ENCODE measurements at places on chromosomes 7 and 10.

GRCh38 chr7:130151591-130152492, 53.4 kb downstream of the TMEM209 start:
- no peak for DNase-seq

DNA sequence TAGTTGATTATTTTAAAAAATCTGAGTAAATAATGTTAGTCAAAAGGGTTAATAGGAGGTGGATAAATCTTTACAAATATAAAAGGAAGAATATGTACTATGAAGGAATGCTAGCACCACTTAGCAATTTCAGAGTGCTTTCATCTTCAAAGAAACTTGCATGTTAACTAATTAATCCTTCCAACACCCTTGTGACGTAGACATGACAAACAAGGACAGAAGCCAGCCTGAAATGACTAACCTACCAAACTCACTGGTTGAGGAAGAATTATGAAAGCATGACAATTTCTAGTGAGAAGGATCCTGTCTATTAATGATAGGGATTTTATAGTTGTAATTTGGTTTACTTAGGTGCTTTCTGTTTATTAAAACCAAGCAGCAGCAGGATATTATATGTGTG, 468.0 kb upstream of the FZD8 start:
- DNase-seq = no peak

DNA sequence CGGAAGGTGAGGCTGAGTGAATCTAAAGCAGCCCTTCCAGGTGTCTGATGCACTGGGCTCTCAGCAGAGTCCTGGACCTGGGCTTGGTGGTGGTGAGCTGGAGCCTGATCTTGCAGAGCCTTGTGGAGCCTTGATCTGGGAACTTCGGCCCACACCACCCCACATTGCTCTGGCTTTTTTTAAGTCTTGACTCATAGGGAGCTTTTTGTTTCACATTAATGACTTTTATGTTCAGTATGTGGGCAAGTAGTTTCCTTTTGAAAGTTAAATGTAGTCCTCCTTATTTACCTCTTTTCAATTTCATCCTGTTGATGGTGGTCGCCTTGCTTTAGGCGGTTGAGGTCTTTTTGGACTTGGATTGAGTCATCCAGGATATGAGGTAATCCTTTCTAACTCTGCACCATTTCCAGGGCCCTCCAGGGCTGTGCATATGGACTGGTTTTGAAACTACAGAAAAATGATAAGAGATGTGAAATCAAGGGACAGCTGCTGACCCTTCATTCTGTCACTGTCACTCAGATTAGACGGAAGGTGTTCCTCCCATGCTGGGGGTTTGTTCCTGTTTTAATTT, 2.9 kb upstream of the NRAP start:
- no peak for DNase-seq

GRCh38 chr7:31368620-31369019, 28.1 kb upstream of the NEUROD6 start:
- no peak for DNase-seq

DNA sequence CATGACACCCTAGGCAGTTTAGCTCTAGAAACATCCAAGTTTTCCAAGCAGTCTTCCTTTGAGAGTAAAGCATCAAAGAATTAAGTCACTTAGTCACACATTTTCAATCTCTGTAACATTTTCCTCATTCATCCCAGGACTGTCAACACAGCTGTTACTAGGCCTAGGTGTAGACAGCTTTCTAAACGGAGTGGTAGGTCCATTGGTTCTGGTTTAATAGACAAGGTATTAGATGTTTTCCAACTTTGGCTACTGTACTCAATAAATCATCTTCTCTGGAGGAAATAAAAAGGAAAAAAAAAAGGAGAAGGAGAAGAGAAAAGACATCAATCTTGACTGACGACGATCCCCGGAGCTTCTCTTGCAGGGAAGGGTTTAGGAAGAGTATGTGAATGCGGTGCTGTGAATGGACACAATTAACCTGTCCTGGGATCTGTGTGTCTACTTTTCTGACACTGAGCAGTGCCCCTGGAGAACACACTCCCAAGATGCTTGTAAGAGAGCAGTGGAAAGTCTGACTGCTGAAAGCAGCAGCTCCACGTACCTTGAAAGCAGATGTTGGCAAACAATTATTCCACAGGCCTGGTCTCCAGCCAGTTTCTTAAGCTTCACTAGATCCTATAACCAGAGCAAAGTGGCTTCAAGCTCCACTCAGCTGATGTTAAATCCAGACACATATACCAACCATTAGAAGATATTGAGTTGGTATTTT, 59.1 kb downstream of the CXCL12 start:
- no peak for DNase-seq

- DNase-seq = peak; percentile 15
These were observed 24.1 kb upstream of the PNLIP start for GRCh38 chr10:116521424-116522290.

DNA sequence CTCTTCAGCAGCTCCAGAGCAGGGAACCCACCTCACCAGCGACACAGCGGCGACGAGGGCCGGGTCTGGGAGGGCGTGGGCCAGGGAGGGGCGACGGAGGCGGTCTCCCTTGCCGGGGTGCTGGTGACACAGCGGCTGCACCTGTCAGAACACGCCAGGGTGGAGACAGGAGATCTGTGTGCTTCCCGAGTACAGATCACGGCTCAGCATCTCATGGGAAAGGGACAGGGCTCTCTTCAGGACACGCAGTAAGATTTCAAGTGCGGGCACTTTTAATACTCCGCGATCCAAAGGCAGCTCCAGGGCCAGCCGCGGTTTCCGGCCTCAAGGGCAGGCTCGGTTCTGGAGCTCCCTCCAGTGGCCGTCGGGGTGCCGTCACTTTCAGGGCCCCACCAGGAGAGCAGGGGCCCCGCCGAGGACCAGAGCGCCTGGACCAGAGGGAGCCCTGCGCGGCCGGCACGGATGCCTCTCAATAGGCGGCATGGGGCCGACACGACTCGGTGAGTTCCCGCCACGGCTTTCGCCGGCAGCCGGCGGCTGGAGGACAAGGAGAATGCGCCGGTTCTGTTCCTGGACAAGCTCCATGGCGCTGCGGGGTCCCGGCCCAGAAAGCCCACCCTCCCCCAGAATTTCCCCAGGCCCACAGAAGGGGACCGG, 21.4 kb downstream of the GPR146 start:
- DNase-seq = no peak

DNA sequence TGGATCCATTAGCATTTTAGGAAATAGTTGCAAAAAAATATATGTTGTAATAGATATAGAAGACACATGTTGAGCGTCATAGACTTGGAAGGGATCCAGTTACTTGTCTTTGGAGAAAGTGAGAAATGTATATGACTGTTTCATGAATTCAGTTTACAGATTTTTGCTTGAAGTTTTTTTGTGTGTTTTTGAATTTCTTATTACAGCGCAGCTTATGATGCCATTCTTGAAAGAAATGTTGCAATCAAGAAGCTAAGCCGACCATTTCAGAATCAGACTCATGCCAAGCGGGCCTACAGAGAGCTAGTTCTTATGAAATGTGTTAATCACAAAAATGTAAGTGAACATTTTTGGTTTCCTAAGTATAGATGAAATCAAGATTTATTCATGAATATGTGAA, 98.2 kb downstream of the MAPK8 start:
- no peak for DNase-seq

DNA sequence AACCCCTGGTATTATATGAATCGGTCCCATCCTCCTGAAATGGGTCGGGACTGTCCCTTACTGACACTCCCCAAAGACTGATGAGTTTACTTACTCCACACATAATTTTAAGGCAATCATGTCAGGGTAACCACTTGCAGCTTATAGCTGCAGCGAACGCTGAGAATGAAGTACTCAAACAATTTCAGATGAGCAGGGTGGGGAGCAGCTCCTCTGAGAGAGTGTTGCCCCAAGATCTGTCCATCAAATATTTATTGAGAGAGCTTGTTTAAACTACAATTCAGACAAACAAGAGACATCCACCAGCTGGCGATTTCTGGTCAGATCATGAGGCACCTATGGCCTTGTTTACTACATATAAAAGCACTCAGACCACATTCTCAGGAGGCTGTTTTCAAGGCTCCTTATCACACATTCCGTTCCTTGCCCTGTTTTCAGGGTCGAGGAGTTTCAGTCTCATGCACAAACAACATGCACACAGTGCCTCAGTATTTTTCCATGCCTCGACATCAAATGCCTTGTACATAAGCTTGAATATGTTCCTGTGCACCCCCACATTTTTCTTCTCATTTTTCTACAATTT, 80.1 kb downstream of the THSD7A start:
- DNase-seq = no peak

GRCh38 chr7:29408841-29409243, 154.8 kb upstream of the PRR15 start:
- peak; percentile 16 for DNase-seq

Measured in AG04450 (cell line).